H4 (cell line): ENCODE measurements at places on chromosomes 4 and X. TPM values are rescaled to one million over a fixed set of nuclear protein-coding genes. Genes with fewer than 3 reads are reported as not detected.

KIAA1210 gene
- total RNA-seq = 0.04 TPM in 1 of 2 replicates, not detected in the other

LONRF3 gene
- 1.8 and 2.7 TPM in 2 replicates for total RNA-seq

LPAR4 gene
- total RNA-seq = 0.08 TPM in 1 of 2 replicates, not detected in the other

ZBTB33 gene
- 15.0 and 23.8 TPM in 2 replicates for total RNA-seq

TCEAL7 gene
- 8.7 and 13.1 TPM in 2 replicates for total RNA-seq

FAM149A gene
- total RNA-seq = 1.4 and 2.2 TPM in 2 replicates

P2RY4 gene
- total RNA-seq = not detected in 2 replicates

CT45A3 gene
- not detected in 2 replicates for total RNA-seq

CDX4 gene
- not detected in 2 replicates for total RNA-seq

SH3TC1 gene
- total RNA-seq = 2.2 and 4.5 TPM in 2 replicates

FABP2 gene
- total RNA-seq = not detected in 2 replicates

VSIG4 gene
- not detected in 2 replicates for total RNA-seq

NOX1 gene
- not detected in 2 replicates for total RNA-seq

SMIM14 gene
- total RNA-seq = 64.1 and 73.3 TPM in 2 replicates

JADE3 gene
- total RNA-seq = 4.6 and 5.6 TPM in 2 replicates

POF1B gene
- total RNA-seq = 0.14 TPM in 1 of 2 replicates, not detected in the other

MAGEE1 gene
- total RNA-seq = 0.92 and 1.5 TPM in 2 replicates

ARHGEF6 gene
- 6.6 and 8.0 TPM in 2 replicates for total RNA-seq

XK gene
- total RNA-seq = 1.6 and 2.3 TPM in 2 replicates

ABHD18 gene
- 5.9 and 6.7 TPM in 2 replicates for total RNA-seq

TASL gene
- not detected in 2 replicates for total RNA-seq

TMEM271 gene
- 0.08 TPM in 1 of 2 replicates, not detected in the other for total RNA-seq

HSFX3 gene
- not detected in 2 replicates for total RNA-seq

ATP8A1 gene
- 1.3 and 2.4 TPM in 2 replicates for total RNA-seq

TMEM47 gene
- 28.3 and 37.8 TPM in 2 replicates for total RNA-seq

SGMS2 gene
- total RNA-seq = 26.8 and 51.1 TPM in 2 replicates

BST1 gene
- 0.56 TPM in 1 of 2 replicates, not detected in the other for total RNA-seq

NLRP2B gene
- total RNA-seq = not detected in 2 replicates

NWD2 gene
- not detected in 2 replicates for total RNA-seq

CYTL1 gene
- 103 and 104 TPM in 2 replicates for total RNA-seq

GAR1 gene
- total RNA-seq = 4.1 and 13.7 TPM in 2 replicates

RAB40AL gene
- total RNA-seq = not detected in 2 replicates

PAGE2 gene
- total RNA-seq = 0.48 TPM in 1 of 2 replicates, not detected in the other

TMSB15C gene
- 2.2 and 3.5 TPM in 2 replicates for total RNA-seq

PFKFB1 gene
- total RNA-seq = not detected in 2 replicates

CT45A2 gene
- total RNA-seq = not detected in 2 replicates

CFAP99 gene
- total RNA-seq = not detected in 2 replicates

CT47C1 gene
- not detected in 2 replicates for total RNA-seq

SLC25A43 gene
- 21.5 and 22.0 TPM in 2 replicates for total RNA-seq

PDLIM3 gene
- total RNA-seq = 12.5 and 16.2 TPM in 2 replicates

RNF212 gene
- total RNA-seq = not detected in 2 replicates

TENM3 gene
- 108 and 110 TPM in 2 replicates for total RNA-seq

DGKK gene
- total RNA-seq = not detected in 2 replicates

RBM46 gene
- not detected in 2 replicates for total RNA-seq

SPANXN3 gene
- not detected in 2 replicates for total RNA-seq

SPIN2A gene
- 0.04 TPM in 1 of 2 replicates, not detected in the other for total RNA-seq

ETDA gene
- not detected in 2 replicates for total RNA-seq

DMP1 gene
- total RNA-seq = not detected in 2 replicates

TMEM35A gene
- not detected in 2 replicates for total RNA-seq

FHDC1 gene
- total RNA-seq = 0.10 and 0.15 TPM in 2 replicates

FAM133A gene
- 1.1 and 1.3 TPM in 2 replicates for total RNA-seq

CPLX1 gene
- total RNA-seq = 0.17 TPM in 1 of 2 replicates, not detected in the other

ADH1C gene
- 0.06 and 1.6 TPM in 2 replicates for total RNA-seq
